ENCODE measurements at places on chromosomes 7 and 10.
A peak's percentile ranks its signal among the peaks of the same experiment; 100 is the strongest.

DNA sequence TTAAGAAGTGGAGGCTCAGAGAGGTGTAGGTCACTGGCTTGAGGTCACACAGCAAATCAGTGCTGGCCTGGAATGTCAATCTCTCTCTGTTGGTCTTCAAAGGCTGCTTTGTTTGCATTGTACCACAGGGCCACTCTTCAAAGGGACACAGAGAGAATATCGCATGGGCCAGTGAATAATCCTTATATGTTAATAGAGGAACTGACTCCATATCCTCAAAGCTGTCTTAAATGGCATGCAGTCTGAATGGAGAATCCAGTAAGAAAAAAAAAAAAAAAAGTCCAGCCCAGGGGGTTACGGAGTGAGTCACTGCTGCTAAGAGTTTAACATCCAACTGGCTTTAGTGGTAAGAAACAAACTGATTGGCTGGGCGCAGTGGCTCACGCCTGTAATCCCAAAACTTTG is 54.1 kb downstream of the NRAP start:
- peak; percentile 22 for DNase-seq

- DNase-seq: peak; percentile 19
Observed at GRCh38 chr7:15504351-15504750, 57.5 kb downstream of the AGMO start.

- DNase-seq: no peak
Observed at GRCh38 chr7:118217210-118217619, 7.3 kb upstream of the ANKRD7 start.

DNA sequence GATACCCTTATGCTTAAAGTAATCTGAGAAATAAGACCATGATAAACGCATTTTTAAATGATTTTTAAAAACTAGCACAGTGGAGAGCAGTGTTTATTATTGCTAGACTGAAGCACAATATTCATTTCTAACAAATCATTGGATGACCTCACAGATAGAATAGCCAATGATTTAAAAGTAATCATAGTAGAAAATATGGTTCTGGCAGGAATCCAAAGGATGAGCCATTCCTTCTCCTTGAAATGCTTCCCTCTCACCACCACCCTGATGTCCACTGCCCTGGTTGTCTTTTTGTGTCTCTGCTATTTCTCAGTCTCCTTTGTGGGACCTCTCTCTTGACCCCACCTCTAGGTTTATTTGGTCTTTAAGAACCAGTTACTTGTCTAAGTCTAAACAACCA is 64.9 kb downstream of the PRKG1 start:
- peak; percentile 22 for DNase-seq

DNA sequence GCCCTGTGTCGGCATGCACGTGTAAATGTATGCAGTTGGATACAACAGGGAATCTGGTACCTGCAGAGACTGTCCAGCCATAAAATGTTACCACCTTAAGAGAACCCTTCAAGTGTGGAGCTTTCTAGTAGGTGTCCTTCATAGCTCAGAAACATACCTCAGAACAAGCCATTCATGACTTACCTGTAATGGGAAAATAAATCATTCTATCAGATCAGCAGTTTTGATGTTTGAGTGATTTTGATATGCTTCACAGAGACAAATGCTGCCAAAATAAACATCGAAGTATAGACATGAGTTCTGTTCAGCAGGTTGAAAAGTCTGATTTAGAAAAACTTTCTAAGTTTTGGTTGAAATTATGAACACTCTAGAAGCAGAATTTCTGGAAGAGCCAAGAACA is 33.5 kb upstream of the UMAD1 start:
- DNase-seq: no peak

DNA sequence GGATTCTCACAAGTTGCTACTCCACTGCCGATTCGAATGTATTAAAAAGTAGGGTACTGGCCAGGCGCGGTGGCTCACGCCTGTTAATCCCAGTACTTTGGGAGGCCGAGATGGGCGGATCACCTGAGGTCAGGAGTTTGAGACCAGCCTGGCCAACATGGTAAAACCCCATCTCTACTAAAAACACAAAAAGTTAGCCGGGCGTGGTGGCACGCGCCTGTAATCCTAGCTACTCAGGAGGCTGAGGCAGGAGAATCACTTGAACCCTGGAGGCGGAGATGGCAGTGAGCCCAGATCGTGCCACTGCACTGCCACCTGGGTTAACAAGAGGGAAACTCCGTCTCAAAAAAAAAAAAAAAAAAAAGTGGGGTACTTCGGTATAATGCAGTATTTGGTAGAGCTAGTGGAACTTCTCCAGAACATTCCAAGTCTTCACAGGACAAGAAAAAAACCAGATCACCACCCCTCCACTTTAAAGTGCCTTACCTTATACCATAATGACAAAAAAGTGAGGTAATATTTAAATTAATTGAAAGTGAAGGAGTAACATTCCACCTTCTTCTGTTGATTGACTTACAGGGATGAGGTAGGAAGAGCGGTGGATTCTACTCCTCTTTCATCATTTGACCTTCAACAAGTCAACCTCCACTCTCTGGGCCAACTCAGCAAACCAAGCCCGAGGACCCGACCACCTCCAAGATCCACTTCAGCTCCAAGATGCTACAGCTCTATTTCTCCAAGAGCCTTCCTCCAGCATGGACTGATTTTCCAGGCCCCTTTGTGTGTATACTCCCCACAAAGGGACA is 2.0 kb downstream of the BAZ1B start:
- no peak for DNase-seq

- no peak for DNase-seq
Observed at GRCh38 chr7:104643587-104644217, 315.3 kb downstream of the LHFPL3 start.

DNA sequence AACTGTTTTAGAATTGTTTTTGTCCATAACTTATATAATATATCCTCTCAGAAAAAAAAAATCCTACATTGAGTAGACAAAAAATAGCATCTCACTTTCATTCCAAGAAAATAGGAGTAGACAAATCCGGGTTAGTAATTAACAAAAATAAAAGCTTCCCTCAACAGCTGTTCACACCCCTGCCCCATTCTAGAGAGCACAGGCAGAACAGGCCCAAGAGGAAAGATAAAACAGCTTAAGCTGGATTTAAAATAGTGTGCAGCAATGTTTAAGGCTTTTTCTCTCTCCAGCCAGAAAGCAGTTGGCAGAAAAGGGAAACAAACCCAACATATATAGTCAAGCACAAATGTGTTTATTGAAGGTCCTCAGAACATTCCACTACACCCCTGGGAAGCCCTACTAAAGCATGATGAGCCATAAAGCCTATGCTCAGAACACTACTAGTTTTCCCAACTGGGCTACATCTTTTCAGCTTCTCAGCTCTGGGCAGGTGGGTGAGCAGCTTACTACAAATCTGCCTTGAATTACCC is 189.9 kb downstream of the MTERF1 start:
- no peak for DNase-seq

DNA sequence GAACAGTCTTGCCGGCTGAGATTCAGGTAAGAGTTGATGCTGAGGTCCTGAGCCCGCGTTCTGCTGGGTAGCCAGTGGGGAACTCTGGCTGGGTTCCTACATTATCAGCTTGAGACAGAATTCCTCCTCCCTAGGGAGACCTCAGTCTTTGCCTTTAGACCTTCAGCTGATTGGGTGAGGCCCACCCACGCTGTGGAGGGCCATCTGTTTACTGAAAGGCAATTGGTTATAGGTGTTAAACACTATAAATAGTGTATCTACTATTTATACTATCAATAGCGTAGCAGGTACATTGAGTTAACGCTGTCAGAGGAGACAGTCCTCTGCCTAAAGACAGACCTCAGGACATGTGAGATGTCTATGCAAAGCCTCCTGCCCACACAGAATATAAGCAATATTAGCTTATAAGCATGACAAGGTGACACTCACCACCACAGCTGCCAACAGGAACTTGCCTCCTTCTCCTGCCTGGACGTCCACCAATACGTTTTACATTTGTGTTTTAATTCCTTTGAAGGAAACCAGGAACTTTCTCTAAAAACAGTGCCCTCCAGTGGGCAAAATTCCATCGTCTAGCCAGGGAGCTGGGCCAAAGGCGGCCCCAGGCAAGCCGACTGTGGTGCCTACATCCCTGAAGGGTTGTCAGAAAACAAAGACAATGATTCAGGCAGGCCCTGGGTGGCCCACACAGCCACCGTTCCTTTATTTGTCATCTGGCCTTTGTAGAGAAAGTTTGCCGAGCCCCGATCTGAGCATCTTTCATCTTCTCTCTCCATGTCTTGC is 58.8 kb downstream of the INSIG1 start:
- peak; percentile 16 for DNase-seq

DNA sequence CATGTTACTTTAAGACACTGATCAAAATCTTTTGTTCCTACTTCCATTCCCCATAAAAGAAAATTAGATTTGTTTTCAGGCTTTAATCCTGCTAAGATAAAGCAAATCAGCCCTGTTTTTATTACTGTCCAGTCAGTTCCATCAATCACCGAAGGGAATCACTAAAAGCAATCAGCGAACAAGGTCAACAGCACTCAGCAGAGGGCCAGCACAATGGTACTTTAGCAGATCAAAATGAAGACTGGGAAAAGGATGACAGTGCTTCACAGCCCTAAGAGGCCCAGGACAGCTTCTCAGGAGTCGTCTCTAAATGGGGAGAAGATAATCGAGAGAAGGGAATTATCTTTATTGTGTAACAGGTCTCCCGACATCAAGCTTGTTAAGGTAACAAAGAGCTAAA is 32.7 kb downstream of the SEM1 start:
- no peak for DNase-seq

DNA sequence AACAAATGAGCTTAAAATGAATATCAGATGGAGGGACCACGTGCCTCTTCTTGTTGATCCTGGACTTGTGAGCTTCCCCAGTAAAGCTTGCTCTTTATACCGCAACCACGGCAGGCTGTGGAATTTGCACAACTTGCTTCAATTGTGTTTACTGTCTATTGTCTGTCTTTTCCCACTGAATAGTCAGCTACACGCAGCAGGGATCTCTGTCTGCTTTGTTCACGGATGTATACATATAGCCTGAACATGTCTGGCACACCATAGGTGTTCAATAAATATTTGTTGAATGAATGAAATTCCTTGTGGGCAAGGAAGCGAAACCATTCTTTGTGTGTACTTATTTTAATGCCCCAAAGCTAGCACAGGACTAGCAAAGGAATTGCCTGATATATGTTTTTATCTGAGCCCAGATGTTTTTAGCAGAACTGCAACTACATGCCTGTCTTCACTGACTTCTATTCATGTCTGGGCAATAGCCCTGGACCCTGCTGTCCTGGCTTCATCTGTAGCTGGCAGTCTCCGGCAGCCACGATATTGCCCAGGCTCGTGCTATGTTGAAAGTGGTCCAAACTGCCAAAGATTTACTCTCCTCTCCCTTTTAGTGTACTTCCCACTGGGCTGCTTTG is 29.9 kb upstream of the IFRD1 start:
- DNase-seq: peak; percentile 59

GRCh38 chr7:111264111-111264868 is 173.4 kb downstream of the LRRN3 start:
- no peak for DNase-seq

GRCh38 chr10:117398029-117398428 is 22.8 kb upstream of the PDZD8 start:
- DNase-seq: no peak

GRCh38 chr7:89247207-89247606 is 451.7 kb upstream of the TEX47 start:
- DNase-seq: no peak

DNA sequence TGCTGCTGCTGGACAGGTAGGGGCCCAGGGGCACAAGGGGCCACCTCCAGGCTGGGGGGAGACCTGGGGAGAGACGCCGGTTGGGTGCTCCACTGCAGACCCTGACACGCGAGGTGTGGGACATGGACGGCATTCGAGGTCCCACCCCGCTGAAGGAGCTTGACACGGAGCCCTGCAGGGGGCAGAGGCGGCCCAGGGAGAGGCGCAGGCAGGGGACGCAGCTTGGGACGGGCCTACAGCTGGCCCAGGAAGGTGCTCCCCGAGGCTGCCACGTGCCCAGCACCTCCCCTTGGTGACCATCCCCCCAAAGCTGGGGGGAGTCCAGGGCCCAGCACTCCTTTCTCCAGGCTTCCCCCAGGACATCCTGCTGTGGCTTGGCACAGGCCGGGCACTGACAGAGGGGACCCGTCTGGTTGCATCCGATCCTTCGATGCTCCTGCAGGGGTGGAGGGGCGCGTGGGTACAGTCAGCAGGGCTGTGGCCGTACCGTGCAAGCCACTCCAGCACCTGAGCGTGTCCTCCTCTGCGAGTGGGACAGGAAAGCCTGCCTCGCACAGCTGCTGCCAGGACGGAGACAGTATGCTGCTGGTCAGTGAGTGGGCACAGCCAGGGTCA is 174.4 kb downstream of the ELFN1 start:
- DNase-seq: no peak

DNA sequence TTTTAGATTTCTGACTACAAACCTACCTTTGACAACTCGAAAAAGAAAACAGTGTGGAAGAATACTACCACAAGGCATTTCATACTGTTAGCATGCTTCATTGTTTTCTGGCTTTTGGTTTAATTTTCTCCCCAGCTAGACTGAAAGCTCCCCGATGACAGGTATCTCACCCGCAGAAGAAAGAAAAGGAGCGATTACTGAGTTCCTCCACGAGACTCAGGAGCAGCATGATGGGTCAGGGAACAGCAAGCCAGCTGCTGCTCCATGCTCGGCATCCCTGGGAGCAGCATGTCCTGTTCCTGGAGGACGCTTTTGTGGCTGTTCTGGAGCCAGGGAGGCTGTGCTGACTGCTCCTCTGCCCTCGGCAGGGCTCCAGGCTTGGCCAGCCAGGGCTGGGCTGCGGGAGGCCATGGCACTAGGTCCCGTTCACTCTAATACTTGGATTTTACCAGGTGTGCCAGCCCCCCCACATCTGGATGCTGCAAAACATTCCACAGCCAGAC is 133.4 kb downstream of the PRKAG2 start:
- DNase-seq: no peak

DNA sequence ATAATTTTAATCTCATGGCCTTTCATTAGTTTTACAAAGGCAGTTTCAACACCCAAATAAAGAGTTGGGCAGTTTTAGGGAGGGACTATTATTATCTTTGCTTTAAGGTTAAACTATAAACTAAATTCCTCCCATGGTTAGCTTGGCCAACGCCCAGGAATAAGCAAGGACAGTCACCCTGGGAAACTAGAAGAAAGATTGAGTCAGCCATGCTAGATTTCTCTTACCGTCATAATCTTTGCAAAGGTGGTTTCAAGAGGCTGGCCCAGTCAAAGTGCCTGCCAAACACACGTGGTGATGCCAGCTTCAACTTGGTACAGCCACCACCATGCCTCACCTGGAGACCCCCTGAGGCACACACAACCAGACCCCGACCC is 317.4 kb upstream of the SP8 start:
- no peak for DNase-seq

DNA sequence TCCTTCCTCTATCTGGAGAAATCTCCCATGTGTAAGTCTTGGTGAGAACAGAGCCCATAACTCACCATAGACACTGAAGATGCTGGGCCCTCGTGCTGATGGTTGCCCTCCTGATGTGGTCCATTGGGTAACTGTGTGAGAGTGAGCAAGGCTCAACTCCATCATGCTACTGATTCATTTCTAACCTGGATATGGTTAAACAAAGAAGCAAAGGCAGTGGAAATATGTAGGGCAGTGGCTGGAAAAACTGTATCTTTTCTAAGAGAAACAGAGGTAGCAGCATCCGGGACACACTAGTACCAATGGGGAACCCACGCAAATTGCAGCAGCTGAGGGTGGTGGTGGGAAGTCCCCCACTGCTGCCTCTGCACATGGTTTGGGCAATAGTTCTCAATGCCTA is 221.7 kb downstream of the KLF6 start:
- DNase-seq: no peak

Measured in fibroblast of upper back skin (primary cell).